ENCODE measurements at places on chromosomes 4 and X. TPM values are rescaled to one million over a fixed set of nuclear protein-coding genes. Genes with fewer than 3 reads are reported as not detected.

GRCh38 chr4:17189401-17189720 is 290.9 kb upstream of the LDB2 start:
- no peaks in the 10 kb centered on the region for H3K27me3 ChIP-seq
- no peak overlapping the region for H3K27ac ChIP-seq
- H3K4me1 ChIP-seq, result no peaks in the 10 kb centered on the region
- no peaks in the 10 kb centered on the region for H3K36me3 ChIP-seq
- DNase-seq, result peak; percentile 22

The C4orf36 gene
- total RNA-seq, result 5.3 TPM

The DGAT2L6 gene
- not detected for total RNA-seq

The OTC gene
- total RNA-seq, result 3.3 TPM

DNA sequence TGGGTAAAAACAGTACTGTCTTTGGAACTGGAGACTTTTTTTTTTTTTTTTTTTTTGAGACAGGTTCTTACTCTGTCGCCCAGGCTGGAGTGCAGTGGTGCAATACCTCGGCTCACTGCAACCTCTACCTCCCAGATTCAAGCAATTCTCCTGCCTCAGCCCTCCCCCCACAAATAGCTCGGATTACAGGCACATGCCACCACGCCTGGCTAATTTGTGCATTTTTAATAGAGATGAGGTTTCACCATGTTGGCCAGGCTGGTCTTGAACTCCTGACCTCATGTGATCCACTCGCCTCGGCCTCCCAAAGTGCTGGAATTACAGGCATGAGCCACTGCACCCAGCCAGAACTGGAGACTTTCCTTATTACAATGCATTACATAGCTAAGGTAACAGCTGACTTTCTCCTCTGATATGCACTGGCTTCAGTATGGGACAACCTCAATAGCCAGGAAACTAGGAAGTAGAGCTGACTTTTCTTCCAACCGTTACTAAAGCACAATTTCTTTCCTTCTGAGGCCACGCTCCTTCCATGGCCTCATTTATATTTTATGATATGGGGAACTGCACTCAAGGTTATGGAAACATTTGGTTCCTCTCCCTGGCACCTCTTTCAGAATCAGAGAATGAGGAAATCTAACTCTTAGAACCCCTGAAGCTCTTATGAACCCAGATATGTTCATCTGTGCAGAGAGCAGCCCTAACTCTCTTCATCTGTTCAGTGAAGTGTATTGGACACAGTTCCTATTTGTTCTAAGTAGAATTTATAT is 53.5 kb upstream of the FAM9B start:
- no peaks in the 10 kb centered on the region for H3K4me1 ChIP-seq
- H3K36me3 ChIP-seq, result no peaks in the 10 kb centered on the region
- no peak overlapping the region for H3K4me3 ChIP-seq
- H3K27ac ChIP-seq, result no peak overlapping the region
- H3K27me3 ChIP-seq, result no peaks in the 10 kb centered on the region
- no peak for DNase-seq

DNA sequence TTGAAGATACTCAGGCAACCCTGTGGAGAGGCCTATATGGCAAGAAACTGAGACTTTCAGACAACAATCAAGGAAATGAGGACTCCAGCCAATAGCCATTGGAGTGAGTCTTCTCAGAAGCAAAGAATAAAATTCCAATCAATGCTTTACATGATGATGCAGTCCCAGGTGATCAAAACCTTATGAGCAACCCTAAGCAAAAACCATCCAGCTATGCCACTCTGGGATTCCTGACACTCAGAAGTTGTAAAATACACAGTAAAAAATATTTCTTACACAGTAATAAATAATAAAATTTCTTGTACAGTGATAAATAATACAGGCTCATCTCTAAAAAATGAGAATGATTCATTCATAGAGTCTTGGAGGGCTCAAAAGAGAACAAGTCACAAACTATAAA is 150.6 kb downstream of the IL15 start:
- H3K4me3 ChIP-seq, result no peak overlapping the region
- no peaks in the 10 kb centered on the region for H3K27me3 ChIP-seq
- no peaks in the 10 kb centered on the region for H3K36me3 ChIP-seq
- H3K4me1 ChIP-seq, result no peaks in the 10 kb centered on the region
- H3K27ac ChIP-seq, result no peak overlapping the region

The RPS6KA6 gene
- 0.60 TPM for total RNA-seq

- H3K4me3 ChIP-seq, result no peak within 1 kb of the TSS
- H3K27ac ChIP-seq, result peak within 1 kb of the TSS; percentile 46
- no peaks in the 10 kb centered on the region for H3K36me3 ChIP-seq
- H3K4me1 ChIP-seq, result no peaks in the 10 kb centered on the region
- no peaks in the 10 kb centered on the region for H3K27me3 ChIP-seq
Measured at GRCh38 chr4:3766036-3766784, at the start of gene ADRA2C. TSS of gene ADRA2C (plus strand) at chr4:3766385. CDS start at chr4:3766607, 222 bp downstream.

DNA sequence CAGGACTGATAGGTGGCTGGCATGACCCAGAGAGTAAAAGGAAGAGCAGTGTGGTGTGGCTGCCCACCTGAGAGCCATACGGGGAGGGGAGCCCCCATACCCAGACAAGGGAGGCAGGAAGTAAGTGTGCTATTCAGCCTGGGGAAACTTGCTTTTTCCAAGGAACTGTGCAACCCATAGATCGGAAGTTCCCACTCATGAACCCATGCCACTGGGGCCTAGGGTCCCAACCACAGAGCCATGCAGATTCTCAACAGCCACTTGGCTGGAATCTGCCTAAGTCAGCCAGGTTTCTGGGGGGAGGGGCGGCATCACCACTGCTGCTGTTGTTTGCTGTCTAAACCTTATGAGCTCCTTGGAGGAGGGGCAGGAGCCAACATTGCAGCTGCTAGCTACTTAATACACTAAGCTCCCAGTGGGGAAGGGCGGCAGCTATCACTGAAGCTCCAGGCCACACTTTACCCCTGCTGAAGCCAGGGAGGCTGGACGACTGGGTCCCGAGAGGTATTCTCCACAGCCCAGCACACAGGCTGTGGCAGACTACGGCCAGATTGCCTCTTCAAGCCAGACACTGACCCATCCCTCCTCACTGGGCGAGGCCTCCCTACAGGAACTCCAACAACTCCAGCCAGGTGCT is 410.4 kb downstream of the INPP4B start:
- no peaks in the 10 kb centered on the region for H3K27me3 ChIP-seq
- no peak for DNase-seq
- H3K4me3 ChIP-seq, result no peak overlapping the region
- H3K4me1 ChIP-seq, result no peaks in the 10 kb centered on the region
- H3K27ac ChIP-seq, result no peak overlapping the region

GRCh38 chrX:134006484-134007161 is 21.2 kb upstream of the GPC3 start:
- H3K36me3 ChIP-seq, result no peaks in the 10 kb centered on the region
- H3K27me3 ChIP-seq, result peaks cover 20% of the 10 kb centered on the region
- DNase-seq, result no peak
- no peak overlapping the region for H3K27ac ChIP-seq
- no peaks in the 10 kb centered on the region for H3K4me1 ChIP-seq

GRCh38 chr4:105194328-105195231 is 47.9 kb downstream of the TET2 start:
- no peak overlapping the region for H3K27ac ChIP-seq
- H3K4me1 ChIP-seq, result peaks cover 18% of the 10 kb centered on the region
- DNase-seq, result no peak
- H3K4me3 ChIP-seq, result no peak overlapping the region
- no peaks in the 10 kb centered on the region for H3K27me3 ChIP-seq

DNA sequence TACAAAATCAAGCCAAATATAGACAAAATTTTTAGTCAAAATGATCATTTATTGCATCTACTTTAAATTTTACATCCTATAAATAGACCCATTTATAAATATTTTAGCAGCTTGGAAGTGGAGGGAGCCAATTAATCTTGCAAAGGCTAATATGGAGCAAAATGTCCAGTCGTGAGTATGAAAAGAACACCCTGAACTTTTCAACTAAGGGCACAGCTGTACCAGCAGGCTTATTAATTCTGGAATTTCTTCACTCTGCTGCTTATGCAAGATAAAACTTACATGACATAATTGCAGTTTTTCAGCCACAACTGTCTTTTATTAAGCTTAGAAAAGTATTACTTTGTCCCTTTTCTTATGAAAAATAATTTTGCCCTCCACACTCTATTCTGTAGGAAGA is 22.9 kb upstream of the USP53 start:
- no peak overlapping the region for H3K4me3 ChIP-seq
- H3K27me3 ChIP-seq, result no peaks in the 10 kb centered on the region
- H3K36me3 ChIP-seq, result no peaks in the 10 kb centered on the region
- DNase-seq, result no peak
- H3K27ac ChIP-seq, result peak overlapping the region; percentile 24
- H3K4me1 ChIP-seq, result peaks cover 15% of the 10 kb centered on the region

- H3K36me3 ChIP-seq, result no peaks in the 10 kb centered on the region
- no peak for DNase-seq
- no peak overlapping the region for H3K4me3 ChIP-seq
- H3K4me1 ChIP-seq, result no peaks in the 10 kb centered on the region
- no peak overlapping the region for H3K27ac ChIP-seq
Measured at GRCh38 chrX:16665089-16665488, 15.1 kb downstream of the S100G start.

DNA sequence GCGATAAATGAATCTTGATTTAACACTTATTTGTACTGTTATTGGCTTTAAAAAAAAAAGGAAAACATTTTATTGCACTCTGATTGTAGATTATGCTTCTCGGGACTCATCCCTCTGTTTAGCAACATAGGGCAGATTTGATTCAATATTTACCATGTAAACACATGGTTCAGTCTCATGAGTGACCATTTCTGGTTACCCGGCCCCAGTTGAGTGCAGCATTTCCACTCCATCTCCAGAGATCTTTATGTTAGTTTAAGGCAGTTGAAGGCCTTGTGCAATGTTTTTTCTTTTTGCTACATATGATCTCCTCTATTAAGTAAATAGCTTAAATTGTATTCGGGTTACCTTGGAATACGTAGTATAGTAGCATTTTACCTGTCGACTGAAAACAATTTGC is 143.3 kb upstream of the RPS6KA3 start:
- no peaks in the 10 kb centered on the region for H3K27me3 ChIP-seq
- H3K4me1 ChIP-seq, result no peaks in the 10 kb centered on the region
- no peak overlapping the region for H3K4me3 ChIP-seq
- no peaks in the 10 kb centered on the region for H3K36me3 ChIP-seq
- no peak overlapping the region for H3K27ac ChIP-seq

DNA sequence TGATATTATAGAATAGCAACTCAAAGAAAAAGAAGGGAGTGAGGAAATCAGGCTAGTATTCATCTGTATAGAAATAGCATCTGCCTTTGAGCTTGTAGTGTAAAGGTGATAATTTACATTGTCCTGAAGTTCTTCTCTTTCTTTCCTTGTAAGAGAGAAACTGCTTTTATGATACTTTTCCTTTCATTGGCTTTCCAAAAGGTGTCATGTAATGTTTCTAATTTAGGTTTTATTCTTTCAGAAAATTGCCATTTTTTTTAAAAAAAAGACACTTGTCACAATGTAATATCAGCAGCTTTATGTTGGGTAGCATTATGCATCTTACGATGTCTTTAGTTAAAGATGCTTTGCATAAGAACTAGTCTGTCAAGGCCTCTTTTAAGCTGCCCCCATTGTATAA is 1153.8 kb upstream of the PCDH7 start:
- no peak overlapping the region for H3K4me3 ChIP-seq
- H3K4me1 ChIP-seq, result no peaks in the 10 kb centered on the region
- no peaks in the 10 kb centered on the region for H3K36me3 ChIP-seq
- DNase-seq, result no peak
- no peaks in the 10 kb centered on the region for H3K27me3 ChIP-seq

DNA sequence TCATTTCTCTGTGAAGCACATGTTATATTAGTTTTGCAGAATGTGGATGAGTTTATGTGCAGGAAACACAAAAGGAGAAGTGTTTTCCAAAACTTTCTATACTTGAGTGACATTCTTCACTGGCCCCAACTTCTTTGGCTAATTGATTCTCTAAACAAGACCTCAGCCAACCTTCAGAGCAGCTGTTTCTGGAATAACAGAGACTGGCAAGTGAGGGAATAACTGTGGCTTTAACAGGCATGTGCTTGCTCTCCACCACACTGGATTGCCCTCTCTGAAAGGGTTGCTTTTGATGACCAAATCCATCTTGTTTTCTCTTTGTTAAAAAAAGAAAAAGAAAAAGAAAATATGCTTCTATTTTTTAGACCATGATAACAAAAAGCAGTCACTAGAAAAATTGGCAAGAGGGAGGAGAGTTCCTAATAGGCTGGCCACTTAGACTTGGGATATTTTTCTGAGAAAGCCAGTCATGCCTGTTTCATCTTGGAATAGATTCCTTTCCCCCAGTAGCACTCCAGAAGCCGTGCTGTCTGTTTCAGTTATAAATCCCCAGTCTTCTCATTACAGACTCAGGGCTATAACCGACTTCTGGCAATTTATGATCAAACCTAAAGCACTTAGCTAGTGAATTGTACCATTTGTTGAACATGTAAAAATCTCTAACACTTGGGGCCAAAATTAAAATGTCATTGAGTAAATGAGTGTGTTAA is 295.0 kb upstream of the NR3C2 start:
- DNase-seq, result no peak
- H3K36me3 ChIP-seq, result no peaks in the 10 kb centered on the region
- no peak overlapping the region for H3K27ac ChIP-seq
- no peaks in the 10 kb centered on the region for H3K4me1 ChIP-seq
- H3K4me3 ChIP-seq, result no peak overlapping the region

DNA sequence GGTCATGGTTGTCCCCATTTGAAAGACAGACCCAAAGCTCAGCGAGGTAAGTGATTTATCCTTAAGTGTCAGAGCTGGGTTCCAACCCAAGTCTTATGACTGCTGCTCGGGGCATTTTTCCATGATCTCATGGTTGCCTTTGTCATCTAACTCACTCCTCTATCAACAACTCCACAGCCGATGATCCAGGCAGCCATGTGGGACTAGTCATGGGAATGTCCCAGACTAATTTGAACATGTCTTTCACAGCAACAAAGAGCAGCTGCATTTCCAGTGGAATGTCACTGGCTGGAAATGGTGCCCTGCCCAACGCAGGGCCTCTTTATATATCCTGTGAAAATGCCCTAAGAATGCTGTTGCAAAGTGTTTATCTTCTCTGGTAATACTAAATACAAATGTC is 284.8 kb upstream of the PPARGC1A start:
- H3K27ac ChIP-seq, result no peak overlapping the region
- H3K4me1 ChIP-seq, result no peaks in the 10 kb centered on the region
- no peaks in the 10 kb centered on the region for H3K27me3 ChIP-seq
- no peak overlapping the region for H3K4me3 ChIP-seq

DNA sequence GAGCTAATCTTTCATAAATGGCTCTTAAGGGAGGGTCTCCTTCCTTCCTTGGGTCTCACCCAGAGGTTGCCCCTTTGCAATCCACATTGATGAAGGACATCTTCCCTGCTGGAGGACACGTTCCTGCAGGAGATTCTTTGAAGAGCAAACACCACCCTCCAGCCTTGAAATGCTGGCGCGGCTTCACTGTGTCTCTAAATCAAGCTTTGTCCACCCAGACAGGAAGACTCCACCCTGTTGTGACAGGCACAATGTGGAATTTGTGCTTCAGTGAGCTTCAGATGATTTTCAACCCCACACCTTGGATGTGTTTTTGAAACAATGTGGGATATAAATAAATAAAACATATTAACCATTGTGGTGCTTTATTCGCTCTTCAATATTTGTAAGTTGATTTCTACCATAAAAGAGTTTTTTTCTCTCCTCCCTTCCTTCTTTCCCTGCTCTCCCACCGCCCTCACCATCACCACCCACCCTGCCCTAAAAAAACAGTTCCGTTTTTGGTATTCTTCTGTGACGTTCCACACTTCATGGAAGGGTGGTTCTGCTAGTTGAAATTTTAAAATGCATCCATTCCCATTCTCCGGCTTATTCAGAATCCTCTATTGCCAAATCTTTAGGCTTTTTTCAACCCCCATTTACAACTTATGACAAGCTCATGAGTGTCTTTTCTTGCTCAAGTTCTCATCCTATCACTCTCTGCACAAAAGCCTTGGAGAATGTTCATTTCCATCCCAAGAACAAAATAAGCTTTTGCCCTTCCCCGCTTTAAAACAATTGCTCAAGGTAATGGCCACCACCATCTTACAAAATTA is 264.3 kb downstream of the RAPGEF2 start:
- H3K27me3 ChIP-seq, result no peaks in the 10 kb centered on the region
- H3K4me1 ChIP-seq, result no peaks in the 10 kb centered on the region
- no peak overlapping the region for H3K4me3 ChIP-seq

All from tibial nerve (tissue), 4 donors.